Thyroid gland (tissue), 4 donors: ENCODE measurements at places on chromosomes 16 and 17.
A peak's percentile ranks its signal among the peaks of the same experiment; 100 is the strongest.

DNA sequence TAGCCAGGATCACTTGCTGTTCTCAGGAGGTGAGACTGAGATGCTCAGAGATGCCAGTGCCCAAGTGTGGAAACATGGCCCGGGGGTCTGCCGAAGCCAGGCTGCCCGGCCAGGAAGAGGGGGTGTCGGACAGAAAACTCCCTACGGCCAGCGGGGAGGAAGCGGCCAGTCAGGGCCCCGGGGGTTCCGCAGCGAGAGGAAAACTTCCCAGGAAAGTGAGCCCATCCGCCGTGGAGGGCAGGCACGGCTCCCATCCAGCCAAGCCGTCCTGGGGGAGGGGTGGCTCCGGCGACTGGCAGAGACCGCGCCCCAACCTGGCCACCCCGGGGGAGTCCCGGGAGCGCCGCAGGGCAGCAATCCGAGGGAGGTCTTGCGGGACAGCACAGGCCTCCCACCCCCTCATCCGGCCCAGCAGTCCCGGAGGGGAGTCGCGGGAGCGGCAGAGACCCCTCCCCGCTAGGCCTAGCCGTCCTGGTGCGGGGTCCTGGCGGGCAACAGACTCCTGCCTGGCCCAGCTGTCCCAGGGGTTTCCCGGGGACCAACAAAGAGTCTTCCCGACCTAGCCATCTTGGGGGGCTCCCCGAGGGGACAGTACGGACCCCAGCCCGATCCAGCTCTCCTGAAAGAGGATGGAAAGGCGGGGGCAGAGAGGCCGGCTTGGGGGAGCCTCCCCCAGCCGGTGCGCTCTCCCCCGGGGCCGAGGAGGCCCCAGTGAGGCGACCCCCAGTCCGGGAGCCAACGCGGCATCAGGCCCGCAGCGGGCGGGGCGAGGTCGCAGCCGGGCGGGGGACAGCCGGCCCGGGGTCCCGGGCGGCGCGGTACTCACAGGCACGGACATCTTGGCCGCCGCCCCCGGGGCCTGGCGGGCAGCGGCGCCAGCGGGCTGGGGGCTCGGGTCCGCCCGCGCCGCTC lies 13.8 kb upstream of the BCAR1 start:
- DNase-seq, result peak; percentile 77

GRCh38 chr17:46136820-46137219 lies 56.4 kb downstream of the KANSL1 start:
- no peak for DNase-seq

DNA sequence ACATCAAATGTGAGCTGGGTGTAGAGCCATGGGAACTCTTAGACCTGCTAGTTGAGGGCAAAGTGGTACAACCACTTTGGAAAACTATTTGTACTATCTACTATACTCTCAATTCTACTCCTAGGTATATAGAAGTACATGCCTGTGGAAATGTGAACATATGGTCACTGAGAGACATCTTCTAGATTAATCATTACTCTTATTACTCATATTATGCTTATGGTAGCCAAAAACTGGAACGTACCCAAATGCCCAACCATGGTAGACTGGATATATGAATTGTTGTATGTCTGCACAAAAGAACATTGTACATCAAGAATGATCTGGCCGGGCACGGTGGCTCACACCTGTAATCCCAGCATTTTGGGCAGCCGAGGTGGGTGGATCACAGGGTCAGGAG lies 2.7 kb downstream of the WDR45B start:
- DNase-seq, result no peak

DNA sequence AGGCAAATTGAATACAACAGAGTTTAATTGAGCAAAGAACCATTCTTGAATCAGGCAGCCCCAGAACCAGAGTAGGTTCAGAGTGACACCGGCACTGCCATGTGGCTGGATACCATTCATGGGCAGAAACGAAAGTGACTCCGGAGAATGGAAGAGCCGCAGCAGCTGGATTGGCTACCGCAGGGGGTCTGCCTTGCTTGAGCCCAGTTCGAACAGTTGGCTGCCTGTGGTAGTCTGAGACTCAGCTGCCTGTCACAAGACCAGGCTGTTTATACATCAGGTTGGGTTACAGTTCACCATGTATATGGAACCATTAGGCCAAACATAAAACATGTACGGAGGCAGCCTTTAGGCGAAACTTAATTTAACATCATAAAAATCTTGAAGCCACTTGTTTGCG lies 205.2 kb upstream of the CHMP6 start:
- DNase-seq, result no peak

DNA sequence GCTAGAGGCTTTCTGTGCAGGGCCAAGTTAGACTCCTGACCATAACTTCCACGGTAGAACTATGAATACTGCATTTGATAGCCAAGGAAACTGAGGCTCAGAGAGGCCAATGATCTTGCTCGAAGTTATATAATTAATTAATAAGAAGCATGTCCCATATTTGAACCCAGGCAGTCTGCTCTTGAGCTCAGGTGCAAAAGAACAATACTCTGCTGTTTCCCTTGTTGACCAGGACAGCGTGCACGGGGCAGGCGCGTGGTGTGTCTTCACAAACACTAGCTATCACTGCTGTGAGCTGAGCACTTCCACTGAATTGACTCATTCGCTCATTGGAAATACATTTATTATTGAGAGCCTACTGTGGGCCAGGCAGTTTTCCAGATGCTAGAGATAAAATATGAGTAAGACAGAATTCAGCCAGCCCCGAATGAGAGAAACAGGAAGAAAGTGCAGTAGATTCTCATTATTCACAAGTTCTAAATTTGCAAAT lies 1.6 kb downstream of the CHD9 start:
- no peak for DNase-seq

- no peak for DNase-seq
Observed at GRCh38 chr17:9790889-9791876, at the start of gene DHRS7C. Gene DHRS7C, minus strand, starts transcription at chr17:9791592. Its CDS starts 308 bp downstream, at chr17:9791284.

DNA sequence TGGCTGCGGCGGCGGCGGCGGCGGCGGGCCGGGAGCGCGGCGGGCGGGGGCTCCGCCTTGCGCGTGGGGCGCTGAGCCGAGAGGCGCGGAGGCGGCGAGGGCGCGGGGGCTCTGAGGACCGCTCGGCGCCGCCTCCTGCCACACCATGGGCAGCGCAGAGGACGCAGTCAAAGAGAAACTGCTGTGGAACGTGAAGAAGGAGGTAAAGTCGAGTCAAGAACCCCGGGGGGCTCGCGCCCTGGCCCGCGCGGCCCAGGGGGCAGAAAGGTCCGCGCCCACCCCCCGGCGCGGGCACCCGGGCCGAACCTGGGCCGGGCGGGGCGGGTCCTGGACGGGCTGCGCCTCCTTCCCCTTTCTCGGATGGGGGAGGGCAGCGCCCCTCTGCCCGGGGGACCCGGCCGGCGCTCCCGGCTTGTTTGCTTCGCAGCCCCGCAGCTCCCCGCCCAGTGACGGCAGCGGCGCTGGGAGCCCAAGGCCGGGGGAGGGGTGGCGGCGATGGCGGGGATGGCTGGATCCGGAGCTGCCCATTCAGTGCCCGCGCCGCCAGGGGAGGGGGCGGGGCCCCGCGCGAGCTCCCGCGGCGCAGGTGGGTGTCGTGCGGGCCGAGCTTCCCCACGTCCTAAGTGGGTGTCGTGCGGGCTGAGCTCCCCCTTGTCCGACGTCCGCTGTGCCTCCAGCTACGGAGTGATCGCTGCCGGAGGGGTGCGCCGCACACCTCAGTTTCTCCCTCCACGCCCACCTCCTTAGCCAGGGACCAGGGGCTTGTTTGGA lies 428 bp downstream of the SGSM2 start:
- peak; percentile 68 for DNase-seq

DNA sequence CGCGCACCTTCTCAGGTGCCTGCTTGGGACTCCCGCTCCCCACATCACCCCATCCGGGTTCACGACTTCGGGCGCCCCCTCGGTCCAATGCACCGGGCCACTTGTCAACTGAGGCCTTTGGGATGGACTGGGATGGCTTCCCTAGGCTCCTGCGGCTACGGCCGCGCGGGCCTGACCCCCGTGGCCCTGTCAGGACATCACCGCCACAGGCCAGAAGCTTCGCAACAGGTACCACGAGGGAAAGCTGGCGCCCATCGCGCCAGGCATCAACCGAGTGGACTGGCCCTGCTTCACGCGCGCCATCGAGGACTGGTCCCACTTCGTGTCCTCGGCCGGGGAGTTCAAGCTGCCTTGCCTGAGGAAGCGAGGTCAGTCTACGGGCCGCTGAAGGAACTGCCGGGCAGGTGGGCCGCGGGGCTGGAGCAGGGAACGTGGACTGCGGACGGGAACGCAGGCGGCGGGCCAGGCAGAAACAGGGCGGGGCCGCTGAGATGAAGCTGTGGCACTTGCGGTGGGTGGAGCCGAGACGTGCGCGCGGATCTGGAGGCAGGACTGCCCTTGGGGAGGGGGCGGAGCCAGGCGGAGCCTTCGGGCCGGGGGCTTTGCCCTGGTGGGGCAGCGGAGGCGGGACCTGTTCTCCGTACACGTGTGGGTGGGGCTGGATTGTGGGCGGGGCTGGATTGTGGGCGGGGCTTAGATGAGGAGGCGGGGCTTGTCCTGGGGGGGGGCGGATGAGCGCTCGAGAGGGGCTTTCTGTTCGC lies 13.7 kb upstream of the CNGB1 start:
- peak; percentile 94 for DNase-seq

- no peak for DNase-seq
Observed at GRCh38 chr17:74332017-74332650, 6.1 kb downstream of the KIF19 start.

GRCh38 chr16:85535352-85536072 lies 77.6 kb upstream of the GSE1 start:
- no peak for DNase-seq

GRCh38 chr16:67644038-67644437 lies 906 bp upstream of the CARMIL2 start:
- no peak for DNase-seq

- no peak for DNase-seq
Observed at GRCh38 chr17:48927978-48928745, 16.5 kb downstream of the SNF8 start.

GRCh38 chr17:44209786-44210341 lies 9.6 kb downstream of the UBTF start:
- no peak for DNase-seq

GRCh38 chr17:5182597-5183409 lies 8.9 kb downstream of the ZNF594 start:
- DNase-seq, result no peak

- DNase-seq, result no peak
Observed at GRCh38 chr17:52681480-52681879, 523.0 kb upstream of the CA10 start.

DNA sequence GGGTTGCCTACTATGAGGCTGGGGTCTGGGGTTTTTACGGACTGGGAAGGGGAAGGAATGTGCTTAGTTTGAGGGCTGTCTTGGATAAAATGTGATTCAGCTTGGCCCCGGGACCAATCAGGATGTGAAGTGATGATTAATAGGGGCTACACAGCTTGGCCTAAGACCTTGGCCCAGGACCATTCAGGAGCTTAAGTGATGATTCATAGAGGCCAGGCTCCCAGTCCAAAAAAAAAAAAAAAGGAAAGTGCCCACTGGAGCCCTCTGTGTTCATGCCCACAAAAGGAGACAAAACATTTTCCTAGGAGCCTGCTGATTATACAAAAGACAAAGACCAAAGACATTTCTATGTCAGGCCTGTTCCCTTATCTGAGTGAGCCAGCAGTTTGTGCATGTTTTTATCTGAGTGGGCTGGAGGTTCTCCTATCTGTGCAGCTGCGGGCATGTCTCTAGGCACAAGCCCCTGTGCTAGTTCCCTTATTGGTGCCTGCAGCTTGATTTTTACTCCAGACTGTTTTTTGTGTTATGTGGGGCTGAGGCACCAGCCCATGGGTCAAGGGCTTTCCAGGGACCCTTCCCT lies 898.2 kb upstream of the GOT2 start:
- DNase-seq, result no peak

GRCh38 chr16:28526201-28527099 lies 12.3 kb downstream of the NUPR1 start:
- peak; percentile 60 for DNase-seq

DNA sequence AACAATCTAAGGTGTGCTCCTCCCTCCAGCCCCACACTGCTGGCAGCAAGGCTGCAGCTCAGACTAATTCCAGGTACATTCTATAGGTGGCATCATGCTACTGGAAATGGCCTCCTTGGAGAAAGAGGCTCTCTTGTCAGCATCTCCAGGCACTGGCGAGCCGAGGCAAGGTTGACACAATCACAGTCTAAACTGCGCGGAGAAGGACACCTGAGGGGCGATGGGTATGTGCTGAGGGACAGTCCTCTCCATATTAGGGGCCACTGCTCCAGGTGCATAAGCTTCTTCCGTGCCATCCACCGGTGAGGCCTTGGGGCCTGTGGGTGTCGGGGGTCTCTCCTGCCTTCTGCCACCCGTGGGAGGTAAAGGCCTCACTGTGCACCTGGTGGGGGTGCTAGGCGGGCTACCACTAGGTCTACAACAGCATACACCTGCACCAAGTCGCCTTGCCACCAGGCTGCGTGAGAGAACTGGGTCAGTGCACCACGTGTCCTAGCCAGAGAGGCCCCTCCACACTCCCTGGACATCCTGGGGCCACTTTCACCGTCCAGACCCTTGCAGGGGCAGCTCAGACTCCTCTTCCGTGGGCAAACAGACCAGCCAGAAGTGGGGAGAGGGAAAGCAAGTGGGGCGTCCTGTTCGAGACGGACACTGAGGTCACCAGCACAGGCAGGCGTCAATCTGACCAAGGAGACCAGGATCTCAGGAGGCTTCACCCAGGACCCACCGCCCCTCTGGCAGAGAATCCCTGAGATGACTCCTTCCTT lies 12.1 kb upstream of the CBX8 start:
- peak; percentile 59 for DNase-seq

- DNase-seq, result peak; percentile 18
Observed at GRCh38 chr16:2385190-2385836, 43.9 kb upstream of the CCNF start.

DNA sequence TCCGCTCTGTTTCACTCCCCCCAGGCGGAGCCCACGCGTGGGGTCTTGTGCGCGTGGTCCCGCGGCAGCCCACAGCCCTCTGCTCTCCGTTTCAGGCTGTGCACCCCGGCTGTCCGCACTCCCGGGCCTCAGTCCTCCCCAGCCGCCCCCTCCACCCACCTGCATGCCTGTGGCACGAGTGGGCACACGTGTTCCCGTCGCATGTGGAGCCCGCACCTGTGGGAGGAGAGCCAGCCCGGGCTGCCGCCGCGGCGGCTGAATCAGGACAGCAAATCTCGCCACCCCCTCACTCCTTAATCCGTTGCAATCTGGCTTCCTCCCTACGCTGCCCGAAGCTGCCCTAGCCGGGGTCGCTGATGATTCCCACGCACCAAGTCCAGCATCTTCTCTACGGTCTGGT lies 69.9 kb upstream of the GRIN2A start:
- DNase-seq, result no peak

GRCh38 chr16:85227946-85228862 lies 115.9 kb upstream of the CIBAR2 start:
- peak; percentile 36 for DNase-seq

- DNase-seq, result no peak
Observed at GRCh38 chr17:73972901-73973300, 230.6 kb upstream of the RPL38 start.
